ENCODE measurements at places on chromosomes 12 and 14. TPM values are rescaled to one million over a fixed set of nuclear protein-coding genes. Genes with fewer than 3 reads are reported as not detected.

Gene OVCH1
- total RNA-seq: not detected

Gene NEUROD4
- not detected for total RNA-seq

- DNase-seq: no peak
Observed at GRCh38 chr12:583251-583869, 79.9 kb downstream of the NINJ2 start.

DNA sequence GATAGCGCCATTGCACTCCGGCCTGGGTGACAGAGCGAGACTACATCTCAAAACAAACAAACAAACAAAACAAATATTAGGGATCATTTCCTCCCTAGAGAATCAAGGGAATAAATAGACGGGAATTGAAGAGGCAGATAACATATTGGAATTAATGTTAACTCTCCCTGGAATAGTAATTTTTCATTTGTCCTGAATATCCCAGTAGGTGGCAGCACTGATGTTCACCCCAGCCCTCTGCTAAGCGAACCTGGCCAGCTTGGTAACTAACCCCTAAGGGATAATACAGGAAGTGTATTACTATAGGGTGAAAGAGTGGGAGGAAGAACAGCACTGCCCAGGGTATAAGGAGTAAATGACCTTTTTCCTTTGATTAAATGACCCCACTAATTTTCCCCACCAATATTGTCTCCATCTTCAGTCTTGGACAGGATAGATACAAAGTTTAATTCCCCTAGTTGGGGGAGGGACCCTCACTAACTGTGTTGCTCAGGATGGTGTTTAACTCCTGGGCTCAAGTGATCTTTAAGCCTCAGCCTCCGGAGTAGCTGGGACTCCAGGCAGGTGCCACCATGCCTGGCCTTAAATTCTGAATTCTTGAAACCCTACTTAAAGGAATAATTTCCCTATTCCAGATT lies 40.5 kb downstream of the SLC2A14 start:
- DNase-seq: peak; percentile 46

DNA sequence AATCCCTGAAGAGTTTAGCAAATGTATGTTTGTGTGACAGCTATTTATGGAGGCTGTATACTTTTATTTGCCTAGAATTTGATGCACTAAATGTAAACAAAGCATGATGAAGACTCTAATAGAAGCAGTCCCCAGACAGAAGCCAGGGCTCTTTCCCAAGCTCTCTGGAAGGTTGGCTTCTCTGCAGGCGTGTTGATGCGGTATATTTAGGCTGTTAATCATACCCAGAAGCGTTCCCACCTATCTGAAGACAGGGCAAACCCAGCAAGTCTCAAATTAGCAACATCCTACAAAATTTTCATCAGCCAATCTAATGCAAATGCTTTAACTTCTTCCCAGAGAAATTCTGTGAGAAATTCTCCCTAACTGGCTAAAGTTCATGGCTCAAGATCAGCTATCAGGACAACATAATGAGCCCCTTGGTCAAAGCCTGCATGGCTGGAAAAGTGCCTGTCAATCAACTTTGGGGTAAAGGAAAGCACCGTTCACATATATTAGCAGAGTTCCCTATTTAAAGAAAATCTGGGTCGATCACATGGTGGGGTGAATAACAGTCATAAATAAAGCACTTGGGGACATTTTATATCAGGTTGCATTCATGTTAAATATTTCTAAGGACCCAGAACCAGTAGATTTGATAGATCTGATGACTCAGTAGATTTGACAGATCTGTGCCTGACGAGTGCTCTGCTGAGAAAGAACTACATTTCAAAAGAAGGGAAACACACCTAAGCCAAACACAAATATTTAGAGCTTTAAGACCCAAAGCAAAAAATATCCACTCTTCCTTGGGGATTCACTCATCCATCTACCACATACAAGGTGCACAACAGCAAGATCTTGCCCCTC lies 46.6 kb downstream of the KSR2 start:
- no peak for DNase-seq

Gene PDE3A
- 19.6 TPM for total RNA-seq

GRCh38 chr12:54126696-54127537 lies 61.9 kb downstream of the SMUG1 start:
- peak; percentile 63 for DNase-seq

DNA sequence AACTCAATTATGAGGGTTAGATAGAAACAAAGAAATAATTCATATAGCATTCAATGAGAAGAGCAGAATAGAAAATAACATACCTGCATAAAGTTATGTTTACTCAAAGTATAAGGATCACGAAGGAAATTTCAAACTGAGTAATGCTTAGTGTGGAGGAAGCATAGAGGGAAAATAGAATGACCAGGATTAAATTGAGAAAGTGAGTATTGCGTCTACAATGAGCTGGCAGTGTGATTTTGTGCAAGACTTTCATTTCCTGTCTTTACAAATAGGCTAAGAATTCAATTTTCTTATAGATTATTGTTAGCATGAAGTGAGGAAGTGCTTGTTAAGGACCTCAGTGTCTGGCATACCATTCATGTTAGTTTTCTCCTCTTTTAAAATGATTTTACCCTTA lies 12.0 kb downstream of the ADGRD1 start:
- no peak for DNase-seq

DNA sequence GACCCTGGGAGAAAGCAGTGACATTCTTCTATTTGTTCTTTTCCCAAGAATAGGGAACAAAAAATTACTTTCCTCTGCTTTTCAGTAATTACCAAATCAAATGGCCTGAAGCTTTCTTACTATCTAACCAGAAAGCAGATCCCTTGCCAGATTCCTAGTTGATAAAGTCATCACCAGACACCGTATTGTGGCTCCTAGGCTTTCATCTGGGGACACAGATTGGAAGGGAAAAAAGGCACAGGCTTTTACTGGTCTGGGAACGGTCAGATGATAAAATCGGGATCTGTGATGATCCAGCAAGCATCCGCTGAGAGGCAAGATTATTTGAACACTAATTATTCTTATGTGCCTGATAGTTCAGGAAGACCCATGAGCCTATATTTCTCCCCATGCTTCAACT lies 79.1 kb upstream of the BCL2L14 start:
- no peak for DNase-seq

GRCh38 chr12:68293347-68293746 lies 38.8 kb downstream of the MDM1 start:
- DNase-seq: no peak

DNA sequence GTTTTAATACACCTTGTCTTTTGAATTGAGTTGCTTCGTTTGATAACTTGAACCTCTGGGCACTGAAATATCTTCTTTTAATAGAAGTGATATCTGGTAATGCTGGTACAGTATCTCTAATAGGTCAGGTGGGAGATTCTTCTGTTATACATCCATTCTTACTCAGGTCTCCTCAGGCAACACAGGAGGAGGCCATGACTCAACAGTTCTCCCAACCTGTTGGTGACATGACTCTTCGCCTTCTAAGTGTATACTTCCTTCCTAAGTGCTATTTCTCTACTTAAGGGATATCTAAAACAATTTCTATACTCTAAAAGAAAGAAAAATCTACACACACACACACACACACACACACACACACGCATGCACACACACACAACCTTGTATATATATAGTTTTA lies 509.1 kb downstream of the PCNX1 start:
- DNase-seq: no peak

GRCh38 chr14:31967669-31967975 lies 109.5 kb upstream of the ARHGAP5 start:
- no peak for DNase-seq

GRCh38 chr14:59407246-59408010 lies 57.8 kb downstream of the GPR135 start:
- no peak for DNase-seq

Gene GLT8D2
- not detected for total RNA-seq

GRCh38 chr12:29220632-29221336 lies 71.7 kb downstream of the FAR2 start:
- DNase-seq: peak; percentile 84

DNA sequence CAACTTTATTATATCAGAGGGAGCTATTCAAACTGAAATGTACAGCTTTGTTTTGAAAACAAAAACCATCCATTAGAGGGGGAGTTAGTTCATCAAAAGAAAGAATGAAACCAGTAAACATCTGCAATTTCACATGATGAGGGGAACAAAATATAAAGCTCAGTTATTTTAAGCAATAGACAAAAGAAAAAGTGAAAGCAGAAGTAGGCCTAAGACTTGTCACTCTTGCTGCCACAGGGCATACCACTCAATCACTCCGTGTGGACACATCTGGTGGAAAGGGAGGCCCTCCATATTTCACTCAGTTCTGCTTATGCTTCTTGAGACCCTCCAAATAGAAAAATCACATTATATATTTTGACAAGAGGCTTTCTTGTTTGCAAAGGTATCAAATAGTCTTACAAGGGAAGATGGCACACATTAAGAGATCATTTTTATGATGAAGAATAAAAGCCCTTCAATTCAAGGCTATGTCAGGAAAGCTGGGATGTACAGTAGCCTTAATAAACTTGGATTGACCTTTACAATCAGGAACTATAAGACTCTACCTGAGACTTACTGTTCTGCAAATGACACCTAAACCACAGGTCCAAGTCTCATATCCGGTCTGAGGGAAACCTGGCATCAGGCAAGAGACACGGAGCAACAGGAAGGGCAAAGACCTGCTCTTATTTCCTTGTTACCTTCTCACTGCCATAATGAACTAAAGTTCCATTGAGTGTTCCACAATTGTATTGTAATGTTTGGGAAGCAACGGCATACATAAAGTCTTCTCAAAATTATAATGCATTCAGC lies 222.5 kb upstream of the GRIP1 start:
- no peak for DNase-seq

GRCh38 chr14:75430116-75430515 lies 2.3 kb downstream of the JDP2 start:
- no peak for DNase-seq

GRCh38 chr14:49461529-49462401 lies 124.4 kb downstream of the RPS29 start:
- peak; percentile 66 for DNase-seq

DNA sequence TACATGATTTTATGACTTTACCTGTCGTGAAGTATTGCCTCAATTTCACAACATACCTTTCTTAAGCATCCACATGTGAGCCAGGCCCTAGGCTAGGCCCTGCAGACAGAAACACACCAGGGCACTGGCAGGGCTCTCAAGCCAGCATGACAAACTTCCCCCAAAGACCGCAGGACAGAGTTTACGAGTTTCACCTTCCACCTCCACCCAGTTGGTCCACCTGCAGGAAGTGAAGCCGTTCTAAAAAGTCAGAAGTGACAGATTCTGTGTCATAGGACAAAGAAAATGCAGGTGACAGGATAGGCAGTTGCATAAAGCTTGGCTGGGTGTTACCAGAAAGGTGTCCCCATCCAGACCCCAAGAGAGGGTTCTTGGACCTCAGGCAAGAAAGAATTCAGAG lies 382.3 kb downstream of the PCNX1 start:
- no peak for DNase-seq

DNA sequence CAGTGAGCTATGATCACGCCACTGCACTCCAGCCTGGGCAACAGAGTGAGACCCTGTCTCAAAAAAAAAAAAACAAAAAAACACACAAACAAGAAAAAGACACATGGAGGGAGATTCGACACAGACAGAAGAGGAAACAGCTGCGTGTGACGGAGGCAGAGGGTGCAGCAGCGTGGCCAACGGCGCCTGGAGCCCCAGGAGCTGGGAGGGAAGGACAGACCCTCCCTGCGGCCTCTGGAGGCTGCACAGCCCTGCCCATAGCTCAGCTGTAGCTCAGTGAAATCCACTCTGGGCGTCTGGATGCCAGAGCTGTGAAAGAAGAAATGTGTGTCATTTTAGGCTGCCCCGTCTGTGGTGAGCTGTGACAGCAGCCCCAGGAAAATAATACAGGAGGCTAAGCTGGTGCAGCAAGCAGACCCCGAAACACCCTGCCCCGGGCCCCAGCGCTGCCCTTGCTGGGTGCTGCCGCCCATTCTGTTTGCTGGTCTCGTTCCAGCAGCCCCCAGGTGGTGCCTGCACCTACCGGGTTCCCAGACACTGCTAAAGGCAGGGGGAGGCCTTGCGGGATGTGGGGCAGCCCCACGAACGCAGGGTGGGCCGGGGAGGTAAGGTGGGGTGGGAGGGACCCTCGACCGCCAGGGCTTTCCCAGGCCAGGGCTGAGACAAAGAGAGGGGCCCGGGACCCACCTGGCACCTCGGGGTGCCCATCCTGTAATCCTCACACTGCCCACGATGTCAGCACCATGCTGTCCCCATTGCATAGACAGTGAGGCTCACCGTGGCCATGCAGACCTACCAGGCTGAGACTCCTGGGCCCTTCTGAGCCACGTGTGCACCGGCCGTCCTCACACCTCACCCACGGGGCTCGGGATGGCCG lies 21.2 kb downstream of the GALNT9 start:
- DNase-seq: no peak

DNA sequence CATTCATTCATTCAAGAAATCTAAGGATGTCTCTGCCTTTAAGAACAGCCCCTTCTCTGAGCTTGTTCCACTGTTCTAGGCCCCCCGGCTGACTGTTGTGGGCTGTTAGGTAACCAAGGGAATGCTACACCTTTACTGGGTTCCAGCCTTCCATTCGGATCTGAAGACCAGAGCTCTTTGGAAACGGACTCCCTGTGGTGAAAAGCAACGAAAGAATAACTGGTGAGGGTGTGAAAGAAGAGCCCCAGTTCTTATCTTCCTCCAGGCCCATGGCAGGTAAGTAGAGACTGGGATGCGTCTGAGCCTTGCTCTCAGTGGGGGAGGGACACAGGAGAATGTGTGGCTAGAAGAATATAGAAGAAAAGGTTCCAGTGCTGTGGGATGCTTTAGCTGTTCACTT lies 207.4 kb downstream of the TMEM132D start:
- DNase-seq: no peak

DNA sequence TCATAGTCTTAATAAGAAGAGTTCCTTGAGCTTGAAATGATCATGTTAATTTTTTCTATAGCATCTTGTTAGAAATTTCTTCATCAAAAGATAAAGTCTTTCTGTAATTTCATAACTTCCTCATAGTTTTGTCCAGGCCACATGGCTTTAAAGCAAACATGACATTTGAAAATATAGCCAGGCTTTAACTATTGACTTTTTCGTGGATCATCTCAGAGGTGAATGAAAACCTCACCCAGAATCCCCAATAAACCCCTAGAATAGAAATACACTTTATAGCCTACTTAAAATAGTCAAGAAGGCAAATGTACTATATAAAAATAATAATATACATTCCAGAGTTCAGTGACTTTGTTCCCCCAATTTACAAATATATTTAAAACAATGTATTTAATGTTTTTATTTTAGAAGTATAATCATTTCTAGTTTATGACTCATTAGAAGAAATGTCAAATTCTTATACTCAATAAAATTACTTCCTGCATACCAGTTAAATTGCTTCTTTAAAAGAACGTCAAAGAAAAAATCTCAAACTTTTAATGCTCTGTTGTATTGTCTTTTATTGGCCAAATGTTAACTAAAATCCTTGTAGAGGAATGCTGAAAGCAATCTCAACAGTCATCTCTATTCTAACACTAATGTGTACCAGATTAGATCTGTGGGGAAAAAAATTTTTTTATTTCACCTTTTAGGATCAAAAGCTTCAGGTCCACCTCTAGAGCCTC lies 21.6 kb downstream of the EXOC5 start:
- DNase-seq: no peak
